ENCODE measurements at places on chromosomes 2 and 18. TPM values are rescaled to one million over a fixed set of nuclear protein-coding genes. Genes with fewer than 3 reads are reported as not detected.

The AOX1 gene
- total RNA-seq, result 6.1 TPM

The ZNF2 gene
- 4.6 TPM for total RNA-seq

The CGREF1 gene
- total RNA-seq, result 1.7 TPM

The WNT10A gene
- not detected for total RNA-seq

The UGT1A5 gene
- not detected for total RNA-seq

The ELOA2 gene
- total RNA-seq, result not detected

The KCNJ3 gene
- not detected for total RNA-seq

The PROC gene
- total RNA-seq, result under 0.01 TPM

The SCYGR6 gene
- total RNA-seq, result not detected

The CYRIA gene
- 26.4 TPM for total RNA-seq

The KLHL30 gene
- total RNA-seq, result not detected

The NEURL3 gene
- 0.20 TPM for total RNA-seq

The ACVR1C gene
- total RNA-seq, result not detected

The DSG3 gene
- total RNA-seq, result not detected

The GPR39 gene
- total RNA-seq, result 0.22 TPM

The DYNAP gene
- total RNA-seq, result not detected

The RAMP1 gene
- not detected for total RNA-seq

The PLGLB2 gene
- total RNA-seq, result 1.2 TPM

The HRH4 gene
- not detected for total RNA-seq

The RNF152 gene
- 180 TPM for total RNA-seq

The HOXD9 gene
- 23.8 TPM for total RNA-seq

The ATP6V1C2 gene
- under 0.01 TPM for total RNA-seq

The KIF5C gene
- under 0.01 TPM for total RNA-seq

The ZNF514 gene
- total RNA-seq, result 13.9 TPM

The ITPRIPL1 gene
- 2.0 TPM for total RNA-seq

The PJVK gene
- 0.20 TPM for total RNA-seq

The CXCR1 gene
- total RNA-seq, result not detected

The SMYD1 gene
- not detected for total RNA-seq

The CD207 gene
- total RNA-seq, result under 0.01 TPM

The LIPG gene
- 6.1 TPM for total RNA-seq

The ASB18 gene
- not detected for total RNA-seq

The SERPINB4 gene
- total RNA-seq, result not detected

The LYPD6 gene
- 7.5 TPM for total RNA-seq

The DCC gene
- not detected for total RNA-seq

The THADA gene
- 13.9 TPM for total RNA-seq
